ENCODE measurements at places on chromosomes 1 and 21. TPM values are rescaled to one million over a fixed set of nuclear protein-coding genes. Genes with fewer than 3 reads are reported as not detected.

DNA sequence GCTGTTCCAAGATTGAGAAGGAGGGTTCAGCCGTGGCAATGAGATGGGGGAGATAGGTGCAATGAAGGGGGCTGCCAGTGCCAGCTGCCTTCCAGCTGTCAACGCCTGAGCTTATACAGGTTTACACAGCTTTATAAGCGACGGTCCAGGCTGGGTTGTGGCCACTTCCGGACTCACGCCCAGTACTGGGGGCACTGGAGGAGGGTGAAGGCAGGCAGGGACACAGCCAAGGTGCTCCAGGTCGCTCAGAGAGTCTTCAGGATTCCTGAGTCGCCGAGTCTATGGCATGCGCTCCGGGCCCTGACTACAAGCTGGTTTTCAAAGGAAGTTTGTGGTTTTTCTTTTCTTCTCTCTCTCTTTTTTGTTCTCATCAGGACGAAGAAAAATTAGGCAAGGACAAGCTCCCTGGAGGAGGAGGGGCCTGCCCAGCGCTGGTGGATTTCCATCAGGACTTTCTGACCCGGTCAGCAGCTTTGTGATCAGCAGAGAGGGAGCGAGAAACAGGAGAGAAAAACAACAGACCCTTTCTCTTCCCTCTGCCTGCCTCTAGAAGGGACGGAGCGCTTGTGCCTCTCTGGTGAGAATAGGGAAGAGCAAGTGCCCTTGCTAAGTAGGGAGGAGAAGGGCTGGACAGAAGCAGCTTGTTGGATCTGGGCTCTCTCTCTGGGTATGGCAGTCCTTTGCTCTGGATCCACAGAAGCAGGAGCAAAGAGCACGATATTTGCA lies at the start of gene MINDY1:
TSS of gene MINDY1 (minus strand) at position 576 of the 726 bp plus-strand sequence. CDS start 4,285 bp downstream, outside the sequence.
- DNase-seq = peak; percentile 81

GRCh38 chr1:87760155-87760554 lies 431.5 kb downstream of the LMO4 start:
- DNase-seq = peak; percentile 29

Gene PCBP3
- total RNA-seq = 2.5 TPM

Gene TXNIP
- 157 TPM for total RNA-seq

All from astrocyte (in vitro differentiated cells and primary cell).